GM12864 (cell line): ENCODE measurements at places on chromosomes 1 and 21.
A peak's percentile ranks its signal among the peaks of the same experiment; 100 is the strongest.

GRCh38 chr1:30572192-30572591 is 151.2 kb downstream of the MATN1 start:
- no peak for DNase-seq

- DNase-seq = no peak
Measured at GRCh38 chr1:42746436-42747105, 6.5 kb upstream of the CLDN19 start.

DNA sequence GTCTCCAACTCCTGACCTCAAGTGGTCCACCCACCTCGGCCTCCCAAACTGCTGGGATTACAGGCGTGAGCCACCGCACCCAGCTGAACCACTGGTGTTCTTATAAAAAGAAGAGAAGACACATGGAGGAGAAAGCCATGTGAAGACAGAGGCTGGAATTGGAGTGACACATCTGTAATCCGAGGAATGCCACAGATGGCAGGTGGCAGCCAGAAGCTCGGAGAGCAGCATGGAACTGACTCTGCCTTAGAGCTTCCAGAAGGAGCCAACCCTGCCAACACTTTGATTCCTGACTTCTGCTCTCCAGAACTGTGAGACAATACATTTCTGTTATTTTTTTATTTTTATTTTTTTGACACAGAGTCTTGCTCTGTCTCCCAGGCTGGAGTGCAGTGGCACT is 59.0 kb upstream of the ATP2B4 start:
- no peak for DNase-seq

GRCh38 chr21:34827445-34828235 is 158.8 kb downstream of the CLIC6 start:
- DNase-seq = no peak

GRCh38 chr1:89931964-89932363 is 62.9 kb upstream of the ZNF326 start:
- DNase-seq = no peak

DNA sequence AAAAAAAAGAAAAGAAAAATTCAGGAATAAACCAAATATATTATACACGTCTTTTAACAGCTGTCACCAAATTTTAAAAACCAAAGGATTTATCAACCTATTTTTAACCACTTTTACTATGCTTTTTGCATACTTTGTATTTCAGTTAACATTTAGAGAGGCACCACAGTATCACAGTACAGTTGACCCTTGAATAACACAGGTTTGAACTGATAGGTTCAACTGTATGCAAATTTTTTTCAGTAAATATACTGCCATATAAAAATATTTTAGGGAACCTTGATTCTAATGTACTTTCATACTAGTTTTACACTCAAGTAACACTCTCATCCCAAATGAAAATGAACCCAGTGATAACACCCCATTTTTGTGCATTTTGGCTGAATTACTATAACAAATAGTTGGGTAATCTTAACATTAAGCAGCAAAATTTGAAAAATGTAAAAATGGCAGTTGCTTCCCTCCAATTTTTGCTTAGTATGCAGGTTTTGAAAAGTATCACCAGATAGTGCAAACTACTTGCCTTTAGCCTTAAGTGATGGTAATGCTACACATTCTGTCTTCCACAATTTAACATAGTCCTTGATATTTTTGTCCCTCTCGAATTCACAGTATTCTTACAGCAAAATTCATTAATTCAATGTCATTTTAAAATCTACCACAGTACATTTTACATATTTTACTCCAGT is 10.8 kb upstream of the ADCY10 start:
- no peak for DNase-seq

GRCh38 chr1:211352985-211353515 is 26.4 kb downstream of the TRAF5 start:
- peak; percentile 45 for DNase-seq
